ENCODE measurements at places on chromosomes 5 and 9.

DNA sequence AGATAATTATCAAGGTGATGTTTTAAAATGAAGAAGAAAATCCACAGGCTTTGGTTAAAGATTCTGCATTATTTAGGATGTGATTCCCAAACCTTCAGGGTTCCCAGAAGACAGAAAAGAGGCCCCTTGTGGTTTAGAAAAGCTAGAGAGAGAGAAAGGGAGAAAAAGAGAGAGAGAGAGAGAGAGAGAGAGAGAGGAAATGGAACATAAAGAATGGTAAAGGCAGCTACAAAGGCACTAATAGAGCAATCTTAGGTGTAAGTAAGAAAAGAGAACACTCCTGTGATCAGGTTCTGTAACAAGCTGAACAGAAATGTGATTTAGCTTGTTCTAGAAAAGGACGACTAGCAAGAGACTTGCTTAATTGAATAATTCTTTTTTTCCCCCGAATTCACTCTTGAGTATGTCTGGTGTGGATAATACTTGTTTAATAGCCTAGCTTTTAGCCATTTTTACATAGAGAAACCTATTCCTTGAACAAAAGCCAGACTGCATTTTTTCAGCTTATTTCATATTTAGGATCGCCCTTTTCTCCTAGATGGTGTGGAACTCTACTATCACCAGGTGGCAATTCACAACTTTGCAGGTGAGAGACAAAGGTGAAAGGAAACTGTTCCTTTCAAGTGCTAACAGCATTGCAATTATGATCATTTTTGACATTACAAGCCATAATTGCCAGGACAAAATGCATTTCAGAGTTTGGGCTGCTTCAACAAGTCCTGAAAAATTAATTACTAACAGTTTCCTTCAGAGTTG, 57.6 kb upstream of the SH3GL2 start:
- DNase-seq = no peak

DNA sequence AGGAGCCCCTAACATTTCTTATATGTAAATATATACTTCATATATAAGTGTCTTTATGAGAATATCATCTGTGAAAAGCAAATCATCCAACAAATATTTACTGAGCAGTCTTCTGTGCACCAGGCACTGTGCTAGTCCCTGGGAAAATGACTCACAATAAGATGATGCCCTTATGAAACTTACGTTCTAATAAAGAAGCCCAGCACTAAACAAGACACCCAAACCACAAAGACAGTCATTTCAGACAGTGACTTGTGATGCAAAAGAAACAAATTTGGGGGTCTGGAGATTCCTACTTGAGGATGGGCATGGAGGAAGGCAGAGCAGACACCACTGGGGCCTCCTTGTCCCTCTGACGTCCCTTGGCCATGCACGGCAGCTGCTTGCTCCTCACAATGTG, 30.6 kb upstream of the PPP1R2B start:
- DNase-seq = no peak

- peak; percentile 86 for DNase-seq
Measured at GRCh38 chr5:35852084-35852734, 4.5 kb upstream of the IL7R start.

DNA sequence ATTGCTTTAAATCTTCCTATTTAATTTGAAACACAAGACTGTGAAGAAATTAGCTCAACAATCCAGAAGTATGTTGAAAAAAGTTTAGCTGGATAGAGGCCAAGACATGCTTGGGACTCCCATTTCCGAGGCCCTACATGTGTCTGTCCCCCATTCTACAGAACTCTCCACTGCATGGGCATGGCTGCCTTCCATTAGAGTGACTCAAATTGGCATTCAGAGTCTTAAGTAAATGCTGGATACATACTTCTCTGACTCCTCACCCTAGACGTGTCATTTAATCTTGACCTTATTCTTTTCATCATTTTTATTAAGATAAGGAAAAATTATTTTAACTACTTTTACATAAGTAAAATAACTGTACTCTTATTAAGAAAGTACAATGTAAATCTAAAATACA, 530.4 kb upstream of the CDH9 start:
- DNase-seq = no peak

- no peak for DNase-seq
Measured at GRCh38 chr5:169148138-169148740, 152.7 kb downstream of the SLIT3 start.

GRCh38 chr9:7780261-7780988, 19.2 kb downstream of the DMAC1 start:
- no peak for DNase-seq

DNA sequence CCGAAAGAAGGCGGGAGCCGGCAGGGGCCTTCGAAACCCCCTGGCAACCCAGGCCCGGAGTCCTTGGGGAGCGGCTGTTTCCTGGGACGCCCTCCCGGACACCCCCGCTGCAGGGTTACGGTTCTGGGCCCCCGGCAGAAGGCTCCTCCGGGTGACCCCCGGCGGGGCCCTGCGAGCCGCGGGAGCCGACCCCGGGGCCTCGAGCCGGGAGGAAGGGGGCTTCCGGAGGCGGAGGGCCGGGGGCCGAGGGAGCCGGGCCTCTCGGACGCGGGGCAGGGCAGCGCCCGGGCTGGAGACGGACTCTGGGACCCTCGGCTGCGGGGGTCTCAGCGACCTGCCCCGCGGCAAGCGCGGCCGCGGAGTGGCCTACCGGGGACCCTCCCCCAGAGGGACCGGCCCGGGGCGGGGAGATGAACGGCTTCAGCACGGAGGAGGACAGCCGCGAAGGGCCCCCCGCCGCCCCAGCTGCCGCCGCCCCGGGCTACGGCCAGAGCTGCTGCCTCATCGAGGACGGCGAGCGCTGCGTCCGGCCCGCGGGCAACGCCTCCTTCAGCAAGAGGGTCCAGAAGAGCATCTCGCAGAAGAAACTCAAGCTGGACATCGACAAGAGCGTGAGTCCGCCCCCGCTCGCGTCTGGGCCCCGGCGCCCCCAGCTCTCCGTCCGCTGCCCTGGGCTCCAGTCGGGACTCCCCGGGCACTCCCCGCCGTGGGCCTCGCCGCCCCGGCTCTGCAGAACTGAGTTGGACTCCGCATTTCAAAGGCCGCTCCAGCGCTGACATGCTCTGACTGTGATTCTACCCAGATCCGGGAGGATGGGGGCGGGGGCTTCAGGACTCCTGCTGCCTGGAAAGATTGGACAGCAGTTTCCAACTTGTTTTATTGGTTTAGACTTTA, 645 bp downstream of the SAP30L start:
- DNase-seq = no peak

DNA sequence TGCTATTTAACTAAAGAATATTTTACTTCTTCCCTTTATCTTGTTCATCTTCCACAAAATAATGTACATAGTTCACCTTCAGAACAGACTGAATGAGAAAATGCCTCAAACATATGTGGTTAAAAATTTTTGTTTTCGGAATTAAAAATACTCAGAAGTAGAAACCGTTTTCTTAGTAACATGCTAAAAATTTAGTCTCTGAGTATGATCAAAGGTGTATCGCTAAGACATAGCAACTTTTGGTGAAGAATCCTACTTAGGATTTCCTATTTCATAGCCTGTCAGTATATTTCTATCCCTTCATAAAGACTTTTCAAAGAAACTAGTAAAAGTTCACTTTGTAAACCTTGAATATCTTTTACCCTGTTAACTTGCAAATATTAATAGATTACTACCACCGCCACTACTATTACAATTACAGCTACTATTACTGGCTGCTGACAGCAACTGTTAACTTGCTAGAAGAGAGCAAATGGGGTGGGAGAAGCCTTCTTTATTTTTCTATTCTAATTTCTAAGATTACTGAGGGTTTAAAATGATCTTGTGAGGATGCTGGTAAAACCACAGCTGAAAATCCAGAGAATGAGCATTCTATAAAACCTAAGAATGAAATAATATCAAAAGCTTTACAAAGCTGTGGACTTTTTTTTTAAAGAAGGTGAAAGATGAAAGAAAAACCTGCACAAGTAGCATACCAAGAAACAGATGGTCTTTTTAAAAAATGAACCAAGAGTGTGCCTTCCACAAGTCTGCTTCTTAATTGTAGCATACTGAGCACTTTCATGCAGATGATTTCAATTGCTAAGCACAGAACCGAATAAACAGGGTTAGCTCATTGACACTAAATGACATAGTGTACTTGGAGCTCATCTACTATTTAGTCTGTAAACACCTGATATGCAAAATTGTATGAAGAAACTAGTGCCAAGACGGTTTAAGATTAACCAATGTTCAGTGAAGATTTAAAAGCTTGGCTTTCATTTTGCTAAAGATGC, 246.3 kb upstream of the EFNA5 start:
- DNase-seq = no peak

- DNase-seq = no peak
Measured at GRCh38 chr9:77021922-77022782, 2.7 kb downstream of the FOXB2 start.

- no peak for DNase-seq
Measured at GRCh38 chr5:2263763-2264162, 381.0 kb upstream of the IRX4 start.

- DNase-seq = no peak
Measured at GRCh38 chr9:138098908-138099791, 221.6 kb downstream of the CACNA1B start.

DNA sequence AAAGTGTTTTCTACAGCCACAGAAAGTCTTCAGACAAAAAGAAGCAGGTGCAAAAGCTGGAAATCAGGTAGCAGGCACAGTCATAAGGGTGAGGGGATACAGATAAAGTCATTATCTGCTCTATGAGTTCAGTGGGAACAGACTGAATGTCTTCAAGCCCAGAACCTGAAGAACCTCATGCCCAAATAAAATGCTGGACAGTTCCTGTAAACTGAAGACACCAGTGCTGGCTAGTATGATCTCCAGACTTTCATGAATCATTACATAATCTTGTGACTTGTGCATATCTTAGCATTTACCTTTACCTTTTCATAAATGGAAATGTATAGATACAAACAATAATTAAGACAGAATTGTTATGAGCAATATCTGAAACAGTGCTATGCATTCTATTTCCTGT, 728.7 kb downstream of the DNAH5 start:
- DNase-seq = no peak

- no peak for DNase-seq
Measured at GRCh38 chr9:89922099-89922498, 317.3 kb downstream of the GADD45G start.

DNA sequence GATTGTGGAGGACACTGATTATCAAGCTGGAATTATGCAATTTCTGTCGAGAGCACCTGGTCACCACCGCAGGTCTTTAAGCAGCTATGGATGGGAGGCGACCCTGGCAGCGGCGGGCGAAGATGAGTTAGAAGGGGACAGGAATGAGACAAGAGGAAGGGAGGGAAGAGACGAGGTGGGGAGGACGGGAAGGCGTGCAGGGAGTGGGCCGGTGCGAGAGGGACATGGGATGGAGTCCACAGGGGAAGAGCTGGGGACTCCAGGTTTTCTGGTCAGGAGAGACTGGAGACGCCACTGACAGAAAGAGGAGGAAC, 192.3 kb downstream of the MELK start:
- no peak for DNase-seq

DNA sequence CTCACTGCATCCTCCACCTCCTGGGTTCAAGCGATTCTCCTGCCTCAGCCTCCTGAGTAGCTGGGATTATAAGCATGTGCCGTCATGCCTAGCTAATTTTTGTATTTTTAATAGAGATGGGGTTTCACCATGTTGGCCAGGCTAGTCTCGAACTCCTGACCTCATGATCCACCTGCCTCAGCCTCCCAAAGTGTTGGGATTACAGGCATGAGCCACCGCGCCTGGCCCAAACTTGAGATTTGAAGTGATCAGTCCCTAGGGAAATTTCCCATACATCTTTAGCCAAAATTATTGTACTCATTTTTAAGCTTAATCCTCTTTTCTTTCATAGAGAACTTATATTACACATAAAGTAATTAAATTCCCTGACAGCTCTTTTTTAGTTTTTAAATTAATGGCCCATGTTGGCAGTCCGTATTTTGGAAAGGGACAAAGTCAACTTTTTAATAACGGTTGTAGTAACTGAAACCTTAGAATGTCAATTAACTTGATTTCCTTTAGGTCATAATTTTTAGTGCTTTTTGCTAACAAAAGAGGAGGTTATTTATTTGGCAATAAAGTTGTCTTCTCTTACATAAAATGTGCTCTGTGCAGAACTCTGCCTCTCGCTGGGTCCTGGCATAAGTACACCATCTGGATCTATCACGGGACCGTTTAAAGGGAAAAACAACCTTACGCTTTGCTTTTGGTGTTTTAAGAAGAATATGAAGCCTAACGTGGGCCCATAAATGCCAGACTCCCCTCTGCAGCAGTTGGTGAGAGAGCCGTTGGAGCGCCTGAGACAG, 142.3 kb upstream of the OTULINL start:
- DNase-seq = no peak

DNA sequence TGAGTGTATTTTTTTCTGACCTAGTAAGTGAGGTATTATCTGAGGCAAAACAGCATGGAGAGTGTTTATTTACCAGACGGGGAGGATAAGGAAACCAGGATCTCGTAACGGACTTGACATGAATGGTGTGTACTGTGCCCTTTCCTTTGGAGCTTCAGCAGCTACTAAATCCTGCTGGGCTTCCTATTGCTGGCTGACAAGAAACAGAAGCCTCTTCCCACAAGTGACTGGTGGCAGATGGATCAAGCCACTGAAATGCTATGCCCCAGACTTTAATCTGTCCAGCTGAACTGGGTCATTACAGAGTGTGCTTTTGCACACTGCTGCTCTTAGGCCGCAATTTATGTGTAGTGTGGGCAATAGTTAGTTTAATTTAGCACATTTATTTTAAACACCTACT, 162.7 kb upstream of the MRPS30 start:
- DNase-seq = no peak

DNA sequence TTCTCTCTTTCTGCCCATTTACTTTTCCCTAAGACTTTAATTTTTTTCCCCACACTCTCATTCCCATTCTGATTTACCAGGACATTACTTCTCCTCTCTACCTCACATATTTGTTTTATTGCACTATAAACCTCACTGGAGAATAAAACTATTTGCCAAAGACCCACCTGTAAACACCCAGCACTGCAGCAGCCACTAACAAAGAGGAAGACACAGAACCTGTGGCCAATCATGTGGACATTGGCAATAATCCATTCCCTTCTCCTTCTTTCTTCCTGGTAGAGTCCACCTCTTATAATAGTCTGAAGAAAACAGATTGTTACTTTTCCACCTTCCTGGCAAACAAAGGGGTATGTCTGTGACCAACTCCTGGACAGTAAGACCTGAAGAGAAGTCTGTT, 8.3 kb upstream of the THBS4 start:
- no peak for DNase-seq

- no peak for DNase-seq
Measured at GRCh38 chr5:16572289-16573015, 44.3 kb downstream of the RETREG1 start.

DNA sequence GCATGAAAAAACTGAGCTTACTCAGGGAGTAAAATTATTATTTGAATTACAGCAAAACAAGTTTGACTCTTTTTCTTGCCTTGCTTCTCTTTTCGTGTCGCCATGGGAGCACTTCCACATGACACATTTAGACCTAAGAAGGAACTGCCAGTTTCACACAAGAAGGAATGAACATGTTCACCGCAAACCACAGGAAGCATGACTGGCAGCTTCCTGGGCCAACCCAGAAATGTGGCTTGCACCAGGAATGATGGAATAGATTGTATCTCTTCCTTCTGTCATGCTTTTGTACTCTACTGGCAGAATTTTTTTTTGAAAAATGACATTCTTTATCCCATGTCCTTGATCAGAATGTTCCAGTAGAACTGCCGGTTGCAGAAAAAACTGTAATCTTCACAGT, 32.9 kb upstream of the MAN2A1 start:
- peak; percentile 99 for DNase-seq

GRCh38 chr9:106450549-106450948, 412.4 kb upstream of the ZNF462 start:
- DNase-seq = no peak

GRCh38 chr5:44294516-44294915, 94.7 kb downstream of the FGF10 start:
- no peak for DNase-seq

All from H4 (cell line).